H1 (cell line): ENCODE measurements at places on chromosomes 6 and 20. TPM values are rescaled to one million over a fixed set of nuclear protein-coding genes. Genes with fewer than 3 reads are reported as not detected.

- DNase-seq: no peak
Measured at GRCh38 chr20:56244259-56244658, 4.3 kb upstream of the MC3R start.

- no peak for DNase-seq
Measured at GRCh38 chr6:130535242-130535641, 169.4 kb downstream of the TMEM200A start.

- DNase-seq: no peak
Measured at GRCh38 chr20:36950414-36951197, 902 bp downstream of the SAMHD1 start.

- DNase-seq: no peak
Measured at GRCh38 chr6:28203201-28203600, 21.9 kb upstream of the ZSCAN9 start.

GRCh38 chr20:44533928-44534327 lies 12.1 kb upstream of the SERINC3 start:
- no peak for DNase-seq

DNA sequence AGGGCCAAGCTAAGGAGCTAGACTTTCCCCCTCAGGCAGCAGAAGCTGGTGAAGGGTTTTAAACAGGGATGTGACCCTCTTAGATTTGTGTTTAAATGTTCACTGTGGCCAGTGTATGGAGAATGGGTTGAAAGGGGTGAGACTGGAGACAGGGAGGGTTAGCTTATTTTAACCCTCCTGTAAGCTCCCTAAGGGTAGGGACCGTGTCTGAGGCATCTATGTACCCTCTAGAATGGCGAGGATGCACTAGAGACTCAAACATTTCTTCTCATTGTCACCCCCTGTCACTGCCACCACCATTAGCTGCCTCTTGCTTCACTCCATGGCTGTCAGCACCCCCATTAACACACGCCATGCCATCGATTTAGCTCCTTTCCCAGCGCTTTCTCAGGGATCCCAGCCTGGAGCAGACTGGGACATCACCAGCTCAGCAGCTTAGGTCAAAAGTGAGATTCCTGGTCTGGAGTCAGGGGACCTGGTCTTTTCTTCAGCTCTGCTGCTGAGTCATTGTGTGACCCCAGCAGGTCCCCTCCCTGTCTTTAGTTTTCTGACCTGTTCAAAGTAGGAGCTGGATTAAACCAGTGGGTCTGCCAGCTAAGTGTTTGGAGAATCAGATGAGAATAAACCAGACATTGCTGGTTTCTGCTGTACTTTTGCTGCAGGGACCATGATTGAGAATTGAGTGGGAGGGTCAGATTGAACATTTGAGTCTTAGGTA lies 1.1 kb upstream of the SLC22A7 start:
- DNase-seq: no peak

- no peak for DNase-seq
Measured at GRCh38 chr6:119207971-119208725, 129.7 kb upstream of the FAM184A start.

DNA sequence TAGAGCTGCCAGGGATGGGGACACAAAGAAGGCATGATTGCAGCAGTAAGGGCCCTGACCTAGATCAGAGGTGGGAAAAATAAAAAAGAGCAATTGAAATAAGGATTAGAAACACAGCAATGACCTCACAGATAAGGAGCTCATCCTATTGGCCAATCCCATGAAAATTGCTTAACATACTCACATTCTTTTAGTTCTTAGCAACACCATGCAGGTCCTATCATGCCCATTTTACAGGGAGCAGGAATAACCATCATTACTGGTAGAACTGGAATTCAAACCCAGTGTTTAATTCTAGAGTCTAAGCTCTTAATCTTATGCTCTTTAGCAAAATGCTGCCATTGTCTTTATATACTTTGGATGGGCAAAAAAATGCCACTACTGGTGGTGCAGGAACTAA lies 267.7 kb downstream of the RNF144B start:
- no peak for DNase-seq

DNA sequence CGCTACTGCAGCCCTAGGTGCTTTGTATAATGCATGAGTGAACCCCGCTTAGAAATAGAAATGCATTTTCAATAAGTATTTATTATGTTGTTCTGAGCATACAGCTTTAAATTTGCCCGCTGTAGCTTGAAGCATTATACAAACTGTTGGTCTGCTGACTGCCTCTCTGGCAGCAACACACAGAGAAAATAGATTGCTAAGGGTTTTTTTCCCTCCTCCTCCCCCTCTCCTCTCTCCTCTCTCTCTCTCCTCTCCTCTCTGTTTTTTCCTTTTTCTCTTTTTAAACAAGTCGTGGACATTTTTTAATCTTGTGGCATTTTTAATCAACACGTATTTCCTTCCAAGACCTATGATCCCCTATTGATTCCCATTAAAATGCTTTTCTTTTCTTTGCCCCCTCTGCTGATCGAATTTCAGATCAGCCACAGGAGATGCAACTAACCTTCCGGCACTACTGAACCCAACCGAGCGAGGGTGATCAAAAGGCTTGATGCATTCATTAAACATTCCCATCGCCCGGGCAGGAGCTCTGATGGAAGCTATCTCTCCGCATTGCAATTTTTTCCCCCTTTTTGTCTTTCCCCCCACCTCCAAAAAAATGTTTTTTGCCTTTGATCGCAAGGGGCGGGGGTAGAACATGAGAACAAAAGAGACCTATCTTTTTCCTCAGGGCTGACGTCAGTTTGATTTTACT lies 90.7 kb upstream of the ARID1B start:
- no peak for DNase-seq

DNA sequence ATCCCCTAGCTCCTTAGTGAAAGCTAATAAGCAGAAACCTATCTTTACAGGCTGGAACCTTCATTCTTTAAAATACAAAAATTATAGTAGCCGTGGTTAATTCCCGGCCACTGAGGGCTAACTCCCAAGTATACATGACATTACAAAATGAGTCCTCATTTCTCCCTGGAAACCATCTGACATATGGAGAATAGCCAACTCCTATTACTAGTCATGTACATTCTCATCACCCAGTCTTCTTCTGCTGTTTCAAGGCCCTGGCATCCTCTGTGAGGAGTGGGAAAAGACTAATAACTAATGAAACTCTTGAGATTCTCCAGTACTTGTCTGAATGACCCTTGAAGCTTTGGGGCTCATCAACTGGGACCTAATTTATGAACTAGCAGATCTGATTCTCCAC lies 30.2 kb downstream of the CSNK2A1 start:
- DNase-seq: no peak

GRCh38 chr6:24064106-24064505 lies 61.9 kb upstream of the NRSN1 start:
- DNase-seq: no peak

GRCh38 chr6:165988757-165989456 lies 178.7 kb downstream of the TBXT start:
- no peak for DNase-seq

GRCh38 chr6:109360791-109361190 lies 21.5 kb downstream of the CD164 start:
- no peak for DNase-seq

GRCh38 chr20:53662595-53662994 lies 69.0 kb upstream of the ZNF217 start:
- DNase-seq: no peak

GRCh38 chr6:152636609-152637295 lies 410 bp downstream of the SYNE1 start:
- DNase-seq: peak; percentile 72

DNA sequence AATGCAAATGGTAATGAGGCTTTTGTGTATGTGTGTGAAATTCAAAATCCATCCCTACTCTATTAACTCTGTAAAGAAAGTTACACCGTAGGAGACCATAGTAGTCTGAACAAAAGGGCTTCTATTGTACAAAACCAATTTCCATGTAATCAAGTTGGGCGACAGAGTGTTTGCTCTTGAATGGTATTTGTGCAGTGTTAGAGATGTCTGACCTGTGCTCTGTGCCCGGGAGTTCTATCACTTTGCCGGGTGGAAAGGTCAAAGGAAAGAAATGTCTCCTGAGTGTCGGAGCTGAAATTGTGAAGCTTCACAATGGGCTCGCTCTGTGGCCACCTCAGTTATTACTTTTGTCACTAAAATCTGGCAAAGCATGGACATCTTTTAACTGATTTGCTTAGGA lies 312.0 kb downstream of the SAMD5 start:
- DNase-seq: no peak

GRCh38 chr20:59120491-59120890 lies 43.1 kb upstream of the ZNF831 start:
- no peak for DNase-seq

- no peak for DNase-seq
Measured at GRCh38 chr6:106141441-106142237, 55.5 kb downstream of the PRDM1 start.

LAMA4 gene
- 0.92 and 1.5 TPM in 2 replicates for total RNA-seq

FOXF2 gene
- total RNA-seq: not detected in 2 replicates

PCK1 gene
- total RNA-seq: not detected in 2 replicates

OR2J3 gene
- total RNA-seq: not detected in 2 replicates

NFATC2 gene
- 0.84 and 0.91 TPM in 2 replicates for total RNA-seq

WFDC2 gene
- 77.9 and 86.0 TPM in 2 replicates for total RNA-seq

DZANK1 gene
- total RNA-seq: 9.7 and 9.9 TPM in 2 replicates

HLA-A gene
- 221 and 226 TPM in 2 replicates for total RNA-seq

NKX2-4 gene
- 0.19 and 0.37 TPM in 2 replicates for total RNA-seq
